Pancreas (tissue), 10 donors: ENCODE measurements at places on chromosomes 7 and 10. TPM values are rescaled to one million over a fixed set of nuclear protein-coding genes. Genes with fewer than 3 reads are reported as not detected.

- DNase-seq = no peak
Observed at GRCh38 chr7:97871659-97872024, 566 bp downstream of the ASNS start.

DNA sequence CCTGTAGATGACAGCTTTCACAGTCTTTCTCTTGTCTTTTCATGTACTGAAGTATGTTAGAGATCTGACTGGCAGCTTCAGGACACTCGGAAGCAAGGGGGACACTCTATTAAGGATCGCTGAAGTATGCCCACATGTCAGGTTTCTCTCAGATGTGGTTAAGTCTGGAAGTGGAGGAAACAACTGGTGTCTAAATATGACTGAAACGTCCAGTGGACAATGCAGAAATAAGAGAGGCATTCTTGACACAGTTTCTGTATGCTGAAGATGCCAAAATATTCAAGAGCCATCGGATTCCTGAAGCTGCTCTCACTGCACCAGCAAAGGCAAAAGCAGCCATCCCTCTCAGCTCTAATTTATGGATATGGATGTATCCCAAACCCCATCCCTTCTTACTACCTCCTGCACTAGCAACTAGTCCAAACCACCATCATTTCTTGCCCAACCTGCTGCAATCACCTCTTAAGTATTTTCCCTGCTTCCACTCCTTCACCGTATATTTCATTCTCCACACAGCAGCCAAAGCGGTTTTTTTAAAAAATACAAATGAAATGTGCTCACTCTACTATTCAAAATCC is 113.4 kb downstream of the REEP3 start:
- DNase-seq = no peak

DNA sequence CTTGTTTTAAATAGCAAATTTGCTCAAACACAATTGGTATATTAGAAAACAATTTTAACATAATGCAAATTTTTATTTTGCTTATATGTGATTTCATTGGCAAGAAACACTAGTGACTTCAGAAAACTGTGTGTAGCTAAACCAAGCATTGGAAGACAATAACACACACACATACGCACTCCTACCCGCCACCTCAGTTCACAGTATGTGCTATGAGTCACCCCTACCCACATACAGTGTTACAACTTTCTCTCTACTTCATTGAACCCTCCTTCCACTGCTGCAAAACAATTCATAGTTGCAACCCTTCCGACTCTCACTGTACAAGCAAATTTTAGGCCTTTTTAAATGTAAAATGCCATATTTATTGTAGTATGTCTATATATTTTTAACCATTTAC is 119.9 kb upstream of the THSD7A start:
- no peak for DNase-seq

GRCh38 chr10:125076891-125077541 is 83.3 kb downstream of the CTBP2 start:
- no peak for DNase-seq

DNA sequence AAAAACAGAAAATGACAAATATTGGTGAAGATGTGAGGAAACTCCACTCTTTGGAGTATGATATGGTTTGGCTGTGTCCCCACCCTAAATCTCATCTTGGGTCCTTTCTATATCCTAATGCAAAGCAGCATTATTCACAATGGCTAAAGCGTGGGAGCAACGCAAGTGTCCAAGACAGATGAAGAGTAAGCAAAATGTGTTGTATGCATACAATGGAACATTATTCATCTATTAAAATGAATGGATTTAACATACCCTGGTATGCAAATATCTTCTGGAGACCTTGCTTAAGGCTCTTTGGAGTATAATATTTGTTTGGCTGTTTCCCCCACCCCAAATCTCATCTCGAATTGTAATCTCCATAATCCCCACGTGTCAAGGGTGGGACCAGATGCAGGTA is 839.8 kb upstream of the POM121L12 start:
- no peak for DNase-seq

GRCh38 chr7:88597941-88598425 is 161.5 kb upstream of the ZNF804B start:
- DNase-seq = no peak

GRCh38 chr10:119502618-119503155 is 39.8 kb downstream of the RGS10 start:
- DNase-seq = no peak

- no peak for DNase-seq
Observed at GRCh38 chr7:141990011-141990725, 5.5 kb upstream of the MGAM start.

- DNase-seq = no peak
Observed at GRCh38 chr10:106401967-106402366, 762.5 kb downstream of the SORCS1 start.

GRCh38 chr10:74047871-74048270 is 50.0 kb downstream of the VCL start:
- DNase-seq = no peak

- DNase-seq = no peak
Observed at GRCh38 chr7:25864943-25865751, 286.9 kb upstream of the NFE2L3 start.

- DNase-seq = no peak
Observed at GRCh38 chr7:125668321-125668993, 738.8 kb upstream of the POT1 start.

The TAS2R41 gene
- 0.16 TPM for total RNA-seq

The EPO gene
- 3.8 TPM for total RNA-seq

- no peak for DNase-seq
Observed at GRCh38 chr10:24483701-24484100, 240.0 kb downstream of the ARHGAP21 start.
